ENCODE measurements at places on chromosomes 1 and 21.

- no peak for DNase-seq
These were observed 1271.4 kb downstream of the KCNT2 start for GRCh38 chr1:195336812-195337211.

DNA sequence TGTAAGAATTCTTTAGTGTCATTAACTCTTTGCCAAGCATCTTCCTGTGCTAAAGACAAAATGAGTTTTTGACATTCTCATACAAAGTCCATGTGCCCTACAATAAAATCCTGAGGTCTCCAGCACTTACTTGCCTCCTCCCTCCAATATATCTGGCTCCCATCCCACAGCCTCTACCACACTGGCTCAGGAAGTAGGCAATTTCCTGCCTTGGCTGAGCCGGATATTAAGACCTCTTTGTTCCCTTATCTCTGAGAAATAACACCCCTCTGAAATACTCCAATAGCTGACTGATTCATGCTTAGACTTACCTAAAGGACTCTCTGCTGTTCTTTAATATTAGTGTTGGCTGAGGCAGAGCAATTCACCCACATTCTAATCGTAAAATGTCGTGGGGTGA lies 37.6 kb upstream of the GORAB start:
- DNase-seq = no peak

DNA sequence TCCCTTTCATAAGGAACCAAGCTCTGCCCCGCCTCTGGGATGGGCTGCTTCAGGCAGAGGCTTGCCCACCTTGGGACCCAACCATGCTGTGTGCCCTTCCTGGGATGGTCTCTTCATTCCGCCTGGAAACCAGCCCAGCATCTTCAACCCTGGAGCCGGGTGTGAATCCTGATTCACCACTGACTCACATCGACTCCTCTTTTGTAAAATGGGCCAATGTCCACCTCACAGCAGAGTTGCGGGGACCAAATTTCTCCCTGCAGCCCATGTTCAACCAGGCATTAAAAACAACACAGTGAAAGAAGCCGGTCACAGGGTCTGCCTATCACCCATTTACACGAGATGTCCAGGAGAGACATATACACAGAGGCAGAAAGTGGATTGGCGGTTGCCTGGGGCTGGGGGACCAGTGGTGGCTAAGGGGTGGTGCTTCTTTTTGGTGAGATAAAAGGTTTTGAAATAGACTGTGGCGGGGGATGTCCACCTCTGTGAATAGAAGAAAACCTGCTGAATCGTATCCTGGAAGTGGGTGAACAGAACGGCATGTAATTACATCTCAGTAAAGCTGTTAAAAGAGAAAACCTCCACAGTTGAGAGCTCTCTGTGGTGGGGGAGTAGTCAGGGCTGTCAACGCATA lies 6.9 kb upstream of the GPR153 start:
- no peak for DNase-seq

GRCh38 chr1:73903092-73903491 lies 294.9 kb downstream of the LRRIQ3 start:
- no peak for DNase-seq

- DNase-seq = no peak
These were observed 131.4 kb upstream of the COL6A1 start for GRCh38 chr21:45850181-45850580.

GRCh38 chr1:100904528-100904927 lies 8.6 kb downstream of the SLC30A7 start:
- no peak for DNase-seq

Measured in activated naive CD4-positive, alpha-beta T cell treated with Interleukin-2 at 50 U/mL for 16 hours (primary cell).